ENCODE measurements at places on chromosomes 1 and 21.

DNA sequence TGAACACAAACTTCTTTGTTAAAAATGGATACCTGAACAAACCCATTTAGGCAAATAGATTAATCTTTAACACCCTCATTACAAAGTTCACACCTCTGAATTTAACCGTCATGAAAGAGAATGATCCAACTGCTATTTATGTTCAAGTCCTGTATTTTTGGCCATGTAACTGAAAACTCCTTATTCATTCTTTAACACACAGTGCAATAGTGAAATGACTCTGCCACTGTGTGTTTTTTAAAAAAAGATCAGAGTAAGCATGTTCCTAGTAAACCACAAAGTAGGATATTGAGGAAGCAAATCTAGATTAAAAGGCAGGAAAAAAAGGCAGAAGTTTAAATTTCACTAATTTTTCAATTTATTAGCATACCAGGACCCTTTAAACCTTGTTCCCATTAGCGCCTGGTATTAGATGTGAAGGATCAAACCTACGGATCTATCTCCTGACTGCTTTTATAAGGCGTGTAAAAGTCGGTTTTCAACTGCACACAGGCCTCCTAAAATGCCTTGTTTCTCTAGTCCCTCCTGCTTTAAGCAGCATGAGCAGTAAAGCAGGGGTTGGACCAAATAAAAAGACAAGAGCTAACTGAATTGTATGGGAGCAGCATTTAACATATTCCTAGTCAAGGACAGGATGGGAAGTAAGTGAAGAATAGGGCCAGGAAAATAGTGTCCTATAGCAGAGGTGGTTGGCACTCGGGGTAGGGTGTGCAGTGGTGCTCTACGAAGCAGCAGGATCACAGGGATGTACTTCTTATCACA is 33.4 kb downstream of the NUCKS1 start:
- DNase-seq, result no peak

DNA sequence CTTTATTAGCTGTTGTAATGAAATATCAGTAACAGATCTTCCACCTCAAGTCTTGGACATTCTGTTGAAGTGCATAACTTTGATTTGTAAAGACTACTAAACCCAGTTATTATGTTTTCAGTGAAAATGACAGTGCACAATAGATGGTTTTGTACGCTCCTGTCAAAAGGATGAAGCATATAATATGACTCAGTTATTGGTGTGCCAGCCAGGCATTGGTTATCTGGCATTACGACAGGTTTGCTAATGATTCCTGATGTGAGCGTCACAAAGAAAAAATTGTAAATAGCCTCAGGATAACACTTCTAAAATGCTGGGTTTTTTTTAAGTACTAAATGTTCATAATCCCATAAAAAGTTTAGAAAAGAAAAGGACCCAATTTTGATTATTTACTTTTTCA is 147.9 kb downstream of the MAGI3 start:
- no peak for DNase-seq

GRCh38 chr1:152623203-152623844 is 421 bp upstream of the LCE3A start:
- DNase-seq, result no peak

- DNase-seq, result no peak
These were observed 3.7 kb upstream of the SLC19A1 start for GRCh38 chr21:45545691-45546531.

DNA sequence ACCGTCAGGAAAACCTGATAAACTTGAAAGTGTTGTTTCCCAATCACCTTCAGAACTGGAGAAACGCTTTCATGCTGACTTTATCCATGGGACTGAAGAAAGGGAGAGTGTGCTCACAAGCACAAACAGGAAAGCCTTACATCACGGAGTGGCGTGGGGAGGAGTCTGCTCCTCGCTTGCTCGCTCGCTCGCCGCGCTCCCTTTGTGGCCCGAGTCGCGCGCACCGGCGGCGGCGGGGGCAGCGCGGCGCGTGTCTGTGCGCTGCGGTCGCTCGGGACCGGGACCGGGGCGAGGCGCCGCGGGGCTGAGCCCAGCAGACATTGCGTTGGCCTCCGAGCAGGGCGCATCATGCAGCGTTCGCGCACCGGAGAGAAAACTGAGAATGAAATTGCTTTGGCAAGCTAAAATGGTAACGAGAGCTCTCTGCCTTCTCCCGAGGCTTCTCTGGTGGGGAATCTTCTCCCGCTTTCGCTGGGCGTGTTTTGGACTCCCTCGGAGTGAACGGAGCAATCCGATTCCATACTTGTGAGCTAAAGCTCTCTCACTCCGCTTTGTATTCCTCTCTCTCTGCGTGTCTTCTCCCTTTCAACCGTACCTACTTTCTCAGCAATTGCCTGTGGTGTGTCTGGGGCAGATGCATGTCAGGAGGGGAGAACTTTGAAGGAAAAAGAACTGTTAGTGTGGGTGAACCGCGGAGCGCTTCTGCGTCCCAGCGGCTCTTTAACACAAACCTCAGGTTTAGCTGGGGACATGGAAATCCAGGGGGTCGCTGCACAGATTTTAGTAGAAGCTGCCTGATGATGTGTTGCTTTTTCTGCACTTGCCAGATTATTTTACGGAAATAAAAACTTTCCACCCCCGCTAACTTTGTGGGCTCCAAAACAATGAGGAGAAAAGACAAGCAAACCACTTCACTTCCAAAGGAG is at the start of gene RGL1:
Gene RGL1 (plus strand): TSS at position 205 of the 926 bp plus-strand sequence. CDS start 178 bp downstream, at position 383.
- no peak for DNase-seq

DNA sequence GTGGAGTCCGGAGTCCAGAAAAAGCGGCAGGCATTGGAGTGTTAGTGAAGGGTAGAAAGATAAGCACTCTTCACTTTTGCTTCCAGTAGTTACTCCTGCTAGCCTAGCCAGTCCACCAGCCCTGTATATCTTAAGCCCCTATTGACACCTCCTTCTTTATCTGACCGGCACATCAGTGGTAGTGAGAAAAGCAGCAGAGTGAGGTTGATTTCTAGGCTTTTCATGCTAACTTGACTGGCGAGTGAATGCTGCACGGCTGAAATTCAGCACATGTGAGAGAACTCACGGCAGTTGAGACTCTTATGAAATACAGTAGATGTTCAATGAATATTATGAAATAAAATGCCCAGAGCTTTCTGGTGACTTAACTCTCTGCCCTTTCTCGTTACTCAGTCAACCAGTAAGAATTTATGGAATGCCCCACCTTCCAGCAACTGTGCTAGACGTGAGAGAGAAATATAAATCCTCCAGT is 128.2 kb downstream of the CACHD1 start:
- DNase-seq, result no peak

DNA sequence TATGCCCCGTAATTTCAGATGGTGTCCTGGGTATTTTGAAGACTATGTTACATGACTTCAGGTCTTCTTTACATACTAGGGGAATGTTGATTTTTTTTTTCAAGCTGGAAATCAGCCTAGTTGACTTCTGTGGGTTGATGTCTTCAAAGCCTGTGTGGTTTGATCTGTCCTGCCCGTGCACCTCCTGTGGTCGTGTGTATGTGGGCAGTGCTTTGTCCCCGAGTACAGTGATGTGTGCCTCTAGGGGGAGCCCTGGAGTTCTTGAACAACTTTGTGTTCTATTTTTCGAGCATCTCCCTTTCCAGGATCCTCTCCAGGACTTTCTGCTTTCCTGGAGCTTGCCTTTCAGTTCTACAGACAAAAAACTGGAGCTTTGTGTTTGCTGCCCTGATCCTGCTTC is 28.9 kb downstream of the OBSCN start:
- no peak for DNase-seq

DNA sequence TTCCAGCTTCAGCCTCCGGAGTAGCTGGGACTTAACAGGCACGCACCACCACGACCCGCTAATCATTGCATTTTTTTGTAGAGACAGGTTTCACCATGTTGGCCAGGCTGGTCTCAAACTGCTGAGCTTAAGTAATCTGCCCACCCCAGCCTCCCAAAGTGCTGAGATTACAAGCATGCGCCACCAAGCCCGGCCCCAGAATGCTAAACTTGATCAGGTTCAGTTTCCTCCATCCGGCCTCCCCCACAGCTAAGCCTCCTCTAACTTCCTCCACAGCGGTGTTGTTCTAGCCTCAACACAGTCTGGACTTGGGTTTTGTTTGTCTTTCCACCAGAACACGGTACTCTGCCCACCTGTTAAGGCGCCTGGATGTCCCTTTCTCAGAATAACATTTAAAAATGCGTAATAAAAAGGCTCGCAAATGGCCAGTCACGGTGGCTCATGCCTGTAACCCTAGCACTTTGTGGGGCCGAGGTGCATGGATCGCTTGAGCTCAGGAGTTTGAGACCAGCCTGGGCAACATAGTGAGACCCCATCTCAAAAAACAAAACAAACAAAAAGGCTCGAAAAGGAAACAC is 2.4 kb downstream of the PARP1 start:
- no peak for DNase-seq
